Mucosa of gallbladder (tissue), 1 donor: ENCODE measurements at places on chromosomes 7 and 10.

DNA sequence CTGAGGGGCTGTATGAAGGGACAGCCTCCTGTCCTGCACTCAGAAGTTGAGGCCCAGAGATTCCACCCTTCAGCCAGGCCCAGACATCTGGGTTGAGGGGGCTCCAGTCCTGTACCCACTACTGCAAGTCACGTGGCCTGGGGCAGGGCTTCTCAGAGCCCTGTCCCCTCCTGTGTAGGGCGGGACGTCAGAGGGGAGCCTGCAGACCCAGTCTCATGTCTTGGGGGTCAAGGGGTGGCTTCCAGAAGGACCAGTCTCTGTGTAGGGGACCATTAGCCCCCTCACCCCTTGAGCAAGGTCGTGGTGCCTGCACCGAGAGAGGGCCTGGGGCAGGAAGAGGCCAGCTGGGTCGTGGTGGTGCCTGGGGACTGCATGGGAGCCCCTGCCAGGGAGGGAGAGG lies 593 bp upstream of the PILRA start:
- no peak for DNase-seq

- no peak for DNase-seq
Measured at GRCh38 chr10:49620286-49620810, 6.5 kb downstream of the CHAT start.

DNA sequence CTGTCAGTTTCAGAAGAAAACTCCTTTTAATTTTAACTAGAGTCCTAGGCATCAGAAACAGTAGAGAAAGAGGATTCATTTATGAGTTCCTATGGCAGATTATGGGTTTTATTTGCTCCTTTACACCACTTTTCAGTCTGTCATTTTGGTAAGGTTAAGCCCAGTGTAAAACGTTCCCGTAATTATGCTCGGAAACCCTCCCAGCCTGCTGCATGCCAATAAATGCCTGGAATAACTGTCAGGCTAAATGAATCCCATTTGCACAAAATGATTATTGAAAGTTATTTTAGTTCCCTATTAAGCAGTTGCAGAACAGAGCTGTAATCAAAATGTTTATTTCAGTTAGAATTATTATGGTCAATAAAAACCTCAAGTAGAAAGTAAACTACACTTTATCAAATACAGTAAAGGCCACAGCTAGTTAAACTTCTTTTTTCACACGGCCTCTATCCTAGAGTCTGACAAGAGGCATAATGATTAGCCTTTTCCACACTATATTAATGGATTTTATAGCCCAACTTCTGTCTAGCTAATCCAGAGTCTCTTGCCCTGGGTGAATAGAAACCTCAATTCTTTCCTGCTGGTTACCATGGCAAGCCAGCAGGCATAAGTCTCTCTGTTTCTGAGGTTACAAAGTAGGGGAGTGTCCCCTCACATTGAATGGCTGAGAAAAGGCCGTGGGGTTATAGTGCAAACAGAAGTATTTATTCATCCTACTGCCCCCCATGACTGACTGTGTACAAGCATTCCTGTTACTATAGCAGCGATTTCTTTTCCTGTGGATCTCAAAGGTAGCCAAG lies 80.8 kb upstream of the NPVF start:
- no peak for DNase-seq

GRCh38 chr10:77494327-77494726 lies 143.3 kb downstream of the KCNMA1 start:
- no peak for DNase-seq

DNA sequence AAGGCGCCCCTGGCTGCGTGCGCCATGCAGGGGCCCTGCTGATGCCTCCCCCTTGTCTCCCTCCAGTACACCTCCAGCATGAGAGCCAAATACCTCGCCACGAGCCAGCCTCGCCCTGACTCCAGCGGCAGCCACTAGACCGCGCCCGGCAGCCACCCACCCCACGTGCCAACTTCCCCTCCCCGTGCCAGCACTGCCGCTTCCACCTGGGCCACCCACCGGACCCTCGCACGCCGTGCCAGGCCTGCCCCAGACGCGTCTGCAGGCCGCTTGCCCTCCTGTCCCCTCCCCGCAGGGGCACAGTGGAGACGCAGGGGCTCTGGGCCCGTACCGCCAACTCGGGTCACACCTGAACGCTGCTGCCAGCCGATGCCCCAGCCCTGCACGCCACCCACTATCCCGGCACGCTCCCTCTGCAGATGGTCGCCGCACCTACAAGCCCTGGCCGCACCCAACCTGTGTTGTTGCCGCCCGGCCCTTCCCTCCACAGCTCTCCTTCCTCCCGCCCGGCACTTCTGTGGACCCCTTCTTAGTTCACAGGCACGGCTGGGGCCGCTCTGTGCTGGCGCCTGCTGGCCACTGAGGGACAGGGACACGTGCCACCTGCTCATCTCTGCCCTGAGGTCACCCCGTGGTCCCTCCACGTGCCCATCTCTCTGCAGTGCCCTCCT lies 26.3 kb upstream of the AMZ1 start:
- no peak for DNase-seq

- peak; percentile 39 for DNase-seq
Measured at GRCh38 chr10:94677691-94678090, 5.8 kb upstream of the CYP2C18 start.
